Vagina (tissue), 2 donors: ENCODE measurements at places on chromosomes 2 and 18.
A peak's percentile ranks its signal among the peaks of the same experiment; 100 is the strongest.

- no peak overlapping the region for H3K27ac ChIP-seq
- no peak overlapping the region for H3K4me3 ChIP-seq
- H3K36me3 ChIP-seq: no peaks in the 10 kb centered on the region
- H3K4me1 ChIP-seq: no peaks in the 10 kb centered on the region
- no peak for DNase-seq
Observed at GRCh38 chr2:70684846-70685622, 83.0 kb downstream of the ADD2 start.

GRCh38 chr2:62672601-62673000, 32.9 kb upstream of the EHBP1 start:
- H3K4me1 ChIP-seq: no peaks in the 10 kb centered on the region
- no peak overlapping the region for H3K4me3 ChIP-seq
- H3K27ac ChIP-seq: no peak overlapping the region
- H3K36me3 ChIP-seq: no peaks in the 10 kb centered on the region

- H3K36me3 ChIP-seq: no peaks in the 10 kb centered on the region
- DNase-seq: no peak
- peak overlapping the region; percentile 76 for H3K27ac ChIP-seq
- H3K4me1 ChIP-seq: peaks cover 20% of the 10 kb centered on the region
Observed at GRCh38 chr2:237223201-237223861, 137.6 kb downstream of the COPS8 start.

- peak overlapping the region; percentile 97 for H3K27ac ChIP-seq
- H3K36me3 ChIP-seq: no peaks in the 10 kb centered on the region
- no peaks in the 10 kb centered on the region for H3K27me3 ChIP-seq
Observed at GRCh38 chr2:20617892-20618467, 32.9 kb downstream of the HS1BP3 start.
